ENCODE measurements at places on chromosomes 5 and 9.

- DNase-seq, result no peak
These were observed 10.8 kb downstream of the KCNV2 start for GRCh38 chr9:2727966-2728613.

GRCh38 chr5:170408226-170408625 lies 19.1 kb upstream of the KCNMB1 start:
- DNase-seq, result no peak

DNA sequence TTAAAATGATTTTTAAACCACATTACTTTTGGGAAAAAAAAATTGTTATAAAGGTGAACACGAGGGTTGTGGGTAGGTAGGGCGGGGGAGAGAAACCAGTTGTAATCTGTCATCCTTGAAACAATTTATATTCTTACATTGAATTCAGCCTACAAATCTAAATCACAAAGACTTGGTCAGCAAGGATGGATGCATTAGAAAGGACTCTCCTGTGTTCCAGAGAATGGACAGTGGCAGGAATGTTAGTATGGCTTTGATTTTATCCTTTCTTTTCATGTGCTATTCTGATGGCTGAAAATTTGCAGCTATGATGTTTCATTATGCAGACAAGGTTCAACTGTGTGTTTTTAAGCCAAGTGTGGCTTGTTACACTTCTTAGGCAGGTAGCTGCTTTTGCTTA lies 234.7 kb downstream of the SLF1 start:
- DNase-seq, result no peak

GRCh38 chr5:54632131-54632701 lies 114.7 kb downstream of the SNX18 start:
- DNase-seq, result no peak

DNA sequence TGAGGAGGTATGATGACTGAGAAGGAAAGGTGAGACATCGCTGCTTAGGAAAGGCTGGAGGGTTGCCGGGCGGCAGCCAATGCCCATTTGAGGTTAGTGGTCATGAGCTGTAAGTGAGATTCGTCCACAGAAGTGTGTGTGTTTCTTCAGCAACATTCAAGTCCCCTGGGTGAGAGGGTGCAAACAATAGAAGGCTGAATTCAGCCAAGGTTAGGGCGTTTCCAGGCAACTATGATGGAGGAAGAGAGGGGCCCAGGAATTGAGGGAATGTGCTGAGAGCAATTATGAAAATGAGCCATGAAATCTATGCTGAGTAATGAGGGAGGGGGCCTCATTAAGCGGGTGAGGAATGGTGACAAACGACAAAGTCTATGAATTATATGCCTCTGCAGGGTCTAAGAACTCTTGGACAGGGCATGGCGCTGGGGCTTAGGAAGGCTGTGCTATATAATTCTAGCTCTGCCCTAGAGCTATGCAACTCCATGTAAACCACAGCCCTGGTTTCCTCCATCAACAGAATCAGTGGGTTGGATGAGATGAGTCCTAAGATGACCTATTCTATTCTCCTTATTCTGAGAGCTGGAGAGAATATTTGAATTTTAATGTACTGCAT lies 96.0 kb downstream of the SLIT3 start:
- DNase-seq, result no peak

- no peak for DNase-seq
These were observed 71.3 kb downstream of the MFAP3 start for GRCh38 chr5:154110107-154110453.

GRCh38 chr5:140118302-140118936 lies 4.5 kb downstream of the PURA start:
- no peak for DNase-seq

GRCh38 chr5:93342563-93343061 lies 238.4 kb downstream of the NR2F1-AS1 start:
- DNase-seq, result no peak

DNA sequence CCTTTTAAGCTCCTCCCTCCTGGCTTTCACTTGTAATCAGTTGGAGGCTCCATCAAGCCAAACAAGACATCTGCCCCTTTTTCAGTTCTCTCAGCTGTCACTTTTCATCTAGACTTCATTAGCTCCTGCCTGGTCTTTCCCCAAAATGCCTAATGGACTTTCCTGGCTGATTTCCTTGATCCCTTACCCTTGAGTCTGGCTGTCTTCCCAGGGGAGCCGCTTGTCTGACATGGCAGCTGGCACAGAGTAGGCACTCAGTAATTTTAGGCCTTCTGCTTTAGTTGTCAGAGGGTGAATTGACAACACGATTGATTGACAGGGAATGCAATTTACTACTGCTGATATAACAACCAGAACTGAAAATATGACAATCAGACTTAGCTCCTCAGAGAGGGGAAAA lies 2.1 kb downstream of the C9orf153 start:
- DNase-seq, result no peak

GRCh38 chr5:139468421-139468931 lies 2.3 kb upstream of the SMIM33 start:
- DNase-seq, result peak; percentile 42

GRCh38 chr9:129558063-129558550 lies 62.8 kb downstream of the C9orf50 start:
- no peak for DNase-seq

GRCh38 chr9:69945671-69946141 lies 97.9 kb upstream of the MAMDC2 start:
- DNase-seq, result no peak

- no peak for DNase-seq
These were observed 166.3 kb downstream of the DOCK2 start for GRCh38 chr5:169803077-169803981.

DNA sequence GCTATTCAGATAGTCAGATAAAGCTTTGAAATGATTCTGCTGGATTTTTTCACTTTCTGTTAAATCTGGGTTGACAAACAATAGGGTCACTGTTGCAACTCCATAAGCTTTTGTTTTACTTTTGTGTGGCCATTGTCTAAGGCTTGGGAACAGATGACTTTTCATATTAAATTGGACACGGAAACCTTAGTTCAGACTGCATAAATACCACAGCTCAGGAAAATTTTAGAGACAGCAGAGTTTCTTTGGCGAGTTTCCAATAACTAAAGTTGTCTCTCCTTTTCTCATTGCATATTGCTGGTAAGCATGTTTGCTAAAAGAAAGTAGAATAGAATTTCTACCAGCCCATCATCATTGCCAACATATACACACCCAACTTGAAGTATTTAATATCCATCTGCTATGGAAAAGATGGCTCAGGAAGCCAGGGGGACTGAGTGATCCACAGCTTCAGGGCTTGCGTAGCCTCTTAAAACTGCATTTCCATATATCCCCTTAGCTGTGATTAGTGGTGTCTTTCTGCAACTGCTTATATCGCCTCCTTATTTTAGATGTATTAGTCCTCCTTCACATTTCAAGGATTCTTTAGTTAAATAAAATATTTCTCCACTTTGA lies 168.2 kb downstream of the ARHGAP26 start:
- no peak for DNase-seq

GRCh38 chr9:12933957-12934356 lies 159.1 kb downstream of the LURAP1L start:
- DNase-seq, result no peak

- peak; percentile 75 for DNase-seq
These were observed 24.2 kb upstream of the GLRX start for GRCh38 chr5:95846554-95847260.

Data from activated CD4-positive, alpha-beta T cell treated with anti-CD3 and anti-CD28 coated beads for 48 hours (primary cell).